ENCODE measurements at places on chromosomes 11 and 22.
A peak's percentile ranks its signal among the peaks of the same experiment; 100 is the strongest.

DNA sequence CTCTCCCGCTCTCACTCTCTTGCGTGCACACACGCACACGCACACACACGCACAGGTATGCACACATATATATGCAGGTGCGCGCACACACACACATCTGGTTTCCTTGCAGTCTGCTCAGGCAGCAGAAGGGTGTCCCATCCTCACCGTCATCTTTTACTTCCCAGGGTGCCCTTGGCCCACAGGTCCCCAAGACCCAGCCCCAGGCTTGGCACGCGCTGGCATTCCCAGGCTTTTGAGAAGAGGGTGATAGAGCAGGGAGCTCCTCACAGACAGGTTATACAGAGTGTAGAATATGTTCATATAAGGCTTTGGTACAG is 52.0 kb upstream of the SPATA19 start:
- no peak for DNase-seq

DNA sequence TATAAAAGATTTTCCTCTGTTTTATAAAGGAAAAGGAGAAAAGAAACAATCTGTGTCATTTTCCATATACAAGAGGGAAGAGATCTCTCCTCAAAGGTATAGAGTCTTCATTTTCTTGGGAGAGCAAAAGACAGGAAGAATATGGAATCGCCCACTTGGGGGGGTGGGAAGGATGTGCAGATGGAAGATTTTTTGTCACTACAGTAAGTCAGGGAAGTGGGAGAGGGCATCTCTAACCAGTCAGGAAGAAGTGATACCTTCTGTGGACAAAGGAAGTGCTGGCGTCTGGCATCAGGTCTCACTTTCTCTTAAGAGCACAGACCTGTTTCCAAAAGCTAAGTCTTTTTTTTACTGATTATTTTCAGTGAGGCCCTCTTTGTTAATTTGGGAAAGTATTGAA is 1.4 kb downstream of the PRR14L start:
- no peak for DNase-seq

- no peak for DNase-seq
Observed at GRCh38 chr11:48107188-48107704, 109.4 kb upstream of the OR4B1 start.

GRCh38 chr11:67238894-67239782 is 27.1 kb upstream of the GRK2 start:
- no peak for DNase-seq

DNA sequence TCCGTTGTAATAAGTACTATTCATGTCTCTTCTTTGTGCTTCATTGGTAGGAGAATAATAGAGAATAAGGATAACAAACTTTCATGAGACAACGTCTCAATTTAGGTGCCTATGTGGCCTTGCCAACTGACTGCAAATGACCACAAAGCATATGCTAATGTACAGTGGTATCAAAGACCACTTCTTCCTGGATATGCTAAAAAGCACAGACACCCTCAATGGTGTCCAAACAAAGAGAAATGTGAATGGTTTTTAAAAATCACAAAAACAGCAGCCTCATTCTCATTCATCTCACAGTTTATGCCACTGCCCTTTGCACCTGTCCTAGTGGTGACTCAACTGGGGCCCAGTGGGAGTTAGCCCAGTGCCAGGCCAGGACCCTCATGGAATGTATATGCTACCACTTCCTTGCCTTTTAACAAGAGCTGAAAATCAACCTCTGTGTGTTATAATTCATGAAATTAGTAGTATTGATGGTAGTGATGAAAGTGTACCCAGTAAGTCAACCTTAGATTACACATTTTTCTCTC is 65.2 kb upstream of the MTMR2 start:
- no peak for DNase-seq

DNA sequence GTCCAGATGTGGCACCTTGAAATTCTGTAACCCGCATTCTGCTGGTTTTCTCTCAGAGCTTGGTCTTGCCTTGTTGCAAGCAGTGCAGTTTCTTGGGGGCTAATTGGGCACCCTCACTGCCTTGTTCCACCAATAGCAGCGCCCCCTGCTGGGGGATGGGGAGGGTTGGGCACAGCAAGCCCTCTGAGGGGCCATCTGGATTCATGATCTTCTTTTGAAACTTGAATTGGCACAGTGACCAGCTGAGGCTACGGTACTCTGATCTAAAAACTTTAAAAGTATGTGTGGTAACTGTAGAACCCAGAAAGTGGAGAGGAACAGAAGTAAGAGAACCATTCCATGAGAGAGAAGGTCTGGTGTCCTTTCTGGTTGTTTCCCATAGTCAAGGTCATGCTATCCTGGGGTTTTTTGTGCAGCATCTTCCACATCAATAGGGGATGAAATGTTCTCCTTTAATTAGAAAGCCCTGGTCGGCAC is 64.2 kb downstream of the MED15 start:
- peak; percentile 11 for DNase-seq

DNA sequence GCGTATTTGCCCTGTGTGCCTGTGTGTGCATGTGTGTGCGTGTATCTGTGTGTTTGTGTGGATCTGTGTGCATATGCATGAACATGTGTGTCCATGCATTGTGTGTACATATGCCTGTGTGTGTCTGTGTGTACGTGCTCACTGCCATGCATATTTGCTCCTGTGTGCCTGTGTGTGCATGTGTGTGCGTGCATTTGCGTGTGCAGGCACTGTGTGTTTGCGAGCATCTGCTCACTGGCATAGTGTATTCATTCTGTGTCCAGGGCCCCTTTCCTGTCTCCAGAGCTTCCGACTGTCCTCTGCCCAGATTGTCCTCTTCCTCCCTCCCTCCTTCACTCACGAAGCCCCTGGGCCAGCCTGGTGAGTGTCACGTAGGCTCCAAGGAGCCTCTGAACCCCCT is 5.8 kb downstream of the EMID1 start:
- no peak for DNase-seq

DNA sequence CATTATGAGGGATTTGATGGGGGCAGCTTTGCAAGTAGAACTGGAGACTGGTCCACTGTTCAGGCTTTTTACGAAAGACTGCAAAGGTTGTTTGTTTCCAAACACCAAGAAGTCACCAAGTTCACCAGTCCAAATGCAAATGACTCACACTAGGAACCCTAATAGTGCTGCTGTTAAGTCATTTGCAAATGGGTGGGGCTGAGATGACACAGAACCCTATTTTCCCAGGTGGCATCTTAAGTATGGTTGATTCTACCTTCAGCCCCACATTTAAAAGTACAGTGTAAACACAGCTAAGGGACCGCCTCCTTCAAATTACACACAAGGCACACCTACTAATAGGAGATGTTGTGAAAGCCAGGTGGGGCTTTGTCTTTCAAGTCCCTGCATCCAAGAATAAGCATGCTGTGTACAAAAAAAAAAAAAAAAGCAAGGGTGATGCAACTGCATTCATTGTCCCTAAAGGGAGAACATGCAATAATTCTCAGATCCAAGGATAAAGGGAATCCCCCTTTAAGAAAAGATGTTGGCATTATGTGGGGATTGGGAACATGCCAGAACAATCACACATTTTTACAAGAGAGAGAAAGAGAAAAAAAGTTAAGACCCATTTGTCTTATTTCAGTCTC is 27.3 kb downstream of the BDNF start:
- DNase-seq = no peak

- DNase-seq = no peak
Observed at GRCh38 chr11:63510360-63511047, 4.6 kb downstream of the LGALS12 start.

DNA sequence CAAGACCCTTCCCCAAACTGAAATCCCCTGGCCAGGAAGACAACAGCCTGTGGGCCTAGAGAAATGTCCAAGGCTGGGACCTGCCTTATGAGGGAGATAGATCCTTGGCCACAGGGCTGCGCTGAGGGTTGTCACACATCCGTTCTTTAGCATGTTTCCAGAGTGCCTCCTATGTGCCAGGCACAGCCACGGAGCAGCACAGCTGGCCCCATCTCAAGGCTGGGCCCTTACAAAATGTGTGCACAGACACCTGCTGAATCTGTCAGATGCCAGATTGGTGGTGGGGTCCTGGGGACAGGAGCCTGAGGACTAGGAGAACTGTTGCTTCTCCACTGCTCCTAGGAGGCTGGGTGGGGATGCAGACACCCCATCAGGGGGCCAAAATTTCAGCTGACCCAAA is 11.2 kb downstream of the GRIK4 start:
- DNase-seq = no peak

GRCh38 chr22:19877626-19878339 is 23.1 kb upstream of the GNB1L start:
- no peak for DNase-seq

DNA sequence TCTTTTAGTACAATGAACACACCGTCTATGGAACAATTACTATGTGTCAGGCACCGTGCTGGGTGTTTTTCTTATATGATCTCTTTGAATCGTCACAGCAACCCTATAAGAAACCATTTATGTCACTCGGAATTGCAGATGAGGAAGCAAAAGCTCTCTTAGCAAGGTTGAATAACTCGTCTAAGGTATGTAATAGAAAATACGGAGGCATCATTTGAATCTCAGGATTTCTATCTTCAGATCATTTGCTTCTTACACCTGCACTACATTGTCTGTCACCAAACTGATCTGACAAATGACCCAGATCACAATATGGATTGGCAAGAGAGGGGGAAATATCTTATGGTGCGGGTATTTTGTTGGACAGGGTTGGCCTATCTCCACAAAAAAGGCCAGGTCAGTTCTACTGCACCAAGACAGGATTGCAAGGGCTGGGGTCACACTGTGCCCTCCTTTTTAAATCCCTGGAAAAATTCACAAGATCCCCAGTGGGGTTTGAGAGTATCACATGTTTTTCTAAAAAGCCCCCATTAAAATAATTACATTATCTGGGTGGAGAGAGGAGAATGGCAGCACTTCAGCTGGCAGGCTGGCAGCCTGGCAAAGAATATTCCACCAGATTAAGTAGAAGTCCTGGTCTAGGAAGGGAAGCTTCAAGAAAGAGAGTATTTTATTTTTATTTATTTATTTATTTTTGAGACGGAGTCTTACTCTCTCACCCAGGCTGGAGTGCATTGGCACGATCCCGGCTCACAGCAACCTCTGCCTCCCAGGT is 110.7 kb upstream of the CLMP start:
- no peak for DNase-seq

DNA sequence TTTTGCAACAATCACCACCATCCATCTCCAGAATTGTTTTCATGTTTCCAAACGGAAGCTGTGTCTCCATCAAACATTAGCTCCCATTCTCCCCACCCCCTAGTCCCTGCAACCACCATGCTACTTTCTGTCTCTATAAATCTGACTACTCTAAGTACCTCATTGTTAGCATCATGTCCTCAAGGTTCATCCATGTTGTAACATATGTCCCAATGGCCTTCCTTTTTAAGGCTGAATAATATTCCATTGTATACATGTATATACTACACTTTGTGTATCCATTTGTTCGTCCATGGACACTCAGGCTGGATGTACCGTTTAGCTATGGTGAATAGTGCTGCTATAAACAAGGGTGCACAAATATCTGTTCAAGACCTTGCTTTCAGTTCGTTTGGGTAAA is 8.2 kb upstream of the DPF2 start:
- DNase-seq = no peak

GRCh38 chr11:26946257-26946716 is 47.6 kb upstream of the FIBIN start:
- no peak for DNase-seq

DNA sequence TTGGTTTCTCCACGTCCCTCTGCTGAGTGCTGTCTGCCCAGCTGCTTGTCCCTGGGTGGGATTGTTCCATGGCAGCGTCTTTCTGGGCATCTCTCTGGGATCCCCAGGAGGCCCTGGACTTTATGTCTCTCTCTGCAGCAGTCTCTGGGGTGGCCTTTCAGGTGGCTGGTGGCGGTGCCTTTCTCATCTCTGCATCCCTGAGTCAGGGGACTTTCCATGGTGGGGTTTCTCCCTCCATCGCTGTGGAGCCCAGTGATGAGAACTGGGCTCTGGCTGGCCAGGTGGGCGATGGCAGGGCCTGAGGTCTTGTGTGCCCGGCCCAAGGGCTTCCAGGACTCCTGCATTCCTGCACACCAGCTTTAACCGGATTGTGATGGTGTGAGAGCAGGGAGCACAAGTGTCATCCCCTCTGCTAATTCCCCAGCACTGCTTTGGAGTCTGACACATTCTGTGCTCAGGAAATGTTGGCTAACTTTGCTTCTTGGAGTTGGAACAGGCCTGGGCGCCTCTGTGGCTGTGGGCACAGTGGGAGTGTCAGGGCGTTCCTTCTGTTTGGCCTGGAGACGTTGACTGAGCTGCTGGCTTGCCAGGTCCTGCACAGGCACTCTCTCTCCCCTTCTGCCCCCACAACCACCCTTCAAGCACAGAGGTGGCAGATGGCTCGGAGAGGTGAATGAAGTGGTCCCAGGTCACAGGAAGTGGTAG is 27.9 kb downstream of the FAM83F start:
- DNase-seq = no peak

GRCh38 chr11:69828276-69828970 is 9.2 kb upstream of the FGF3 start:
- no peak for DNase-seq

DNA sequence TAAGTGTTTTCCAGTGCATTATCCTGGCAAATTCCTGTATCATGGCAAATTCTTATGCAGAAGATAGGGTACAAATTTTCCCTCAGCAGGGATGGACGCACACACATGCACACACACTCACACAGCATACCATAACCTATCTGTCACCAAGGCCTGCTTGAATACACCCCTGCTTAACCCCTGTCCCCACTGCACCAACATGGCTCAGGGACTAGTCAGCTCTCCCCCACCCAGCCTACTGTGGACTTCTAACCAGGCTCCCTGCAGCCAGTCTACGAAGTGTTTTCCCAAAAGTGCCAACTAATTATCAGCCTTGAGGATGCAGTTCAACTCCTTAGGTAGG is 63.1 kb downstream of the RAB30 start:
- no peak for DNase-seq

DNA sequence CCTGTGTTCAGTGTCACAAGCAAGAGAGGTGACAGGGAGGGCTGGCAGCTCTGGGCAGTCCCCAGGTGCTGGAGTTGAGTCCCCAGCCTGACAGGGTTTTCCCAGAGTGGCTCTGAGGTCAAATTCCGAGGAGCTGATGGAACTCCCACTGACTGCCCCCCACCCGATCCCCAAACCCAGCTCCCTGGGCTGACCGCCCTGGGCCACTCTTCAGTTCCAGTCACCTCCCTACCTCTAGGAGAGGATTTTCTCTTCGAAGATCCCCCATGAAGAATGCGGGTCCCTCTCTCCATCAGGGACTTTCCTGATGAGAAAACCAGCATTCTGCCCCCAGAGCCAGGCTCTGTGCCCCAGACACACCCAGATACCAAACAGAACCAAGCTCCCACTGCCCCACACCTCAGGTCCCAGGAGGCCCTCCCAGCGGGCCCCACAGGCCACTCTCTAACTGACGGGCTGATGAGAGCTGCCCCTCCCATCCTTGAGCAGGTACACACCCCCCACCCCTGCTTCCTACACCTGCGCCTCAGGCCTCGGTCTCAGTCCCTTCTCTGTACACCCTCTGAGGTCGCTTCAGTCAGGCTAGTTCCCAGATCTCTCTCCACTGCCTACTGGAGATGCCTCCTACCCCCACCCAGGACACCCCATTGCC is 12.1 kb upstream of the RAC2 start:
- DNase-seq = no peak
